ENCODE measurements at places on chromosomes 13 and 19.

GRCh38 chr13:50158385-50159165 lies 143.3 kb downstream of the KCNRG start:
- DNase-seq, result no peak

DNA sequence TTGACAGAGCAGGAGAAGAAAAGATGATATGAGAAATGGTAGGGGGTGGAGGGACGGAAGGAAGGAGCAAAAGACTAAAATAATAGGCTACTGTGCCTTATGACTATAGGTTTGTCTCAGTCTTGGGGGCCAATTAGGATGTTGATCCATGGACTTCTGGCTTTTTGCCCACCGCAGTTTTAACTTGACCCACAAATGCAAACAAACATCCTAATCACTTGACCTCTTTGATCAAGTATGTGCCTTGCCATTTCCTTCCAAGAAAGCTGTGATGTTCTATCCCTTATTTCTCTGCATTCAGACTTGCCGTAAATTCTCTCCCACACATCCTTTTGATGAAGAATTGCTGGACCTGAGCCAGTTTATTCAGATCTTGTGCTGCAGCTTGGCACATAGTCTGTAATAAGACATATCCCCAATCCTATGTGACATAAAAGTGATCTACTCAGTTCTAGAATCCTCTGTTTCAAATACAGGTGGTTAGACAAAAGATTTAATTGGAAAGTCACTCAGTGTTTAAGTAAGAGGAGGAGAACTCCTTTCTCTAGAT lies 62.8 kb downstream of the TPT1 start:
- DNase-seq, result no peak

- no peak for DNase-seq
Measured at GRCh38 chr13:99509479-99509878, 8.2 kb downstream of the TM9SF2 start.

DNA sequence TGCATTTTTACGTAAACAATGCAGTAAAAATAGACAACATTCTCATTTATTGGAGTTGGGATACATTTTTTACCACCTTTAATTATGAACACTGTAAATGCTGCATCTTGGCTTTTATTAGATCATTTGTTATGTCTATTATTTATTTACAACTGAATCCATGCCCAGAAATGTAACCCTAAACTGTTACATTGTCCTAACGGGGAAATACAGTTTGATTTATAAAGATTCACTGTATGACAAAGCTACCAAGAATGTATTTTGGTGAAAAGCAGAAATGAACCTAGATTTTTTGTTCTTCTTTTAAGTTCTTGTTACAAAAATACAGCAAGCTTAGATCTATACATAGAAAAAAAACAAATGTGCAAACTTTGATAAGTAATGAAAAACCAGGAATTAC lies 1.1 kb downstream of the METTL21C start:
- DNase-seq, result no peak

- DNase-seq, result no peak
Measured at GRCh38 chr19:16355293-16356043, 30.8 kb downstream of the KLF2 start.

DNA sequence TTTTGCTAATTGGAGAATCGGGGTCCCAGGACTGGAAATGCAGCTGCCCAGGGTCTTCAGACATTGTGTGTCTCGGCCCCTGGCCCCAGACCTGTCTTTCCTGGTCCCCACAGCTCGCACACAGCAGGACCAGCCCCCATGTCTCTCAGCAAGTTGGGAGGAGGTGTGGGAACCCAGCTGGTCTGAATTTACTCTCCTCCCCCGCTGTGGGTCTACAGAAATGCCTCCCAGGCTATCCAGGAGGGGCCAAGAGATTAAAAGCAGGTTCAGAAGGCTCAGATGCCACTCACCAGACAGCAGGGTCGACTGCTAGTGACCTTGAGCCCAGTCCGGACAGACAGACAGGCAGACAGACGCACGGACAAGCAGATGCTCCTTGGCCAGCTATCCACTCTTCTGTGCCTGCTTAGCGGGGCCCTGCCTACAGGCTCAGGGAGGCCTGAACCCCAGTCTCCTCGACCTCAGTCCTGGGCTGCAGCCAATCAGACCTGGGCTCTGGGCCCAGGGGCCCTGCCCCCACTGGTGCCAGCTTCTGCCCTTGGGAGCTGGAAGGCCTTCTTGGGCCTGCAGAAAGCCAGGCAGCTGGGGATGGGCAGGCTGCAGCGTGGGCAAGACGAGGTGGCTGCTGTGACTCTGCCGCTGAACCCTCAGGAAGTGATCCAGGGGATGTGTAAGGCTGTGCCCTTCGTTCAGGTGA lies at the start of gene DAND5:
Gene DAND5 (plus strand): TSS at position 285 of the 697 bp plus-strand sequence. CDS start 85 bp downstream, at position 370.
- no peak for DNase-seq

DNA sequence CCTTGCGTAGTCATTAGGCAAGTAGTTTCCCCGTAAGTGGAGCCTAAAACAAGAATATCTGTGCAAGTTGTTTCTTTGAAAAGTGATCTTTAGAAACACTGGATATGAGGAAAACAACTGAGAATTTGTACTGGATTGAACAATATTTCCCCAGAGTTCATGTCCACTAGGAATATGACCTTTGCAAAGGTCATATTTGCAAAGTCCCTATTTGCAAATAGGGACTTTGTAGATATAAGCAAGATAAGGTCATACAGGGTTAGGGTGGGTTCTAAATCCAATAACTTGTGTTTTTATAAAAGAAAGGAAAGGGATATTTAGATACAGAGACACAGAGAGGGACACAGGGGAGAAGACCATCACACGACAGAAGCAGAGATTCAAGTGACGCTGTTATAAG lies 489.2 kb upstream of the ATXN8OS start:
- no peak for DNase-seq

- DNase-seq, result no peak
Measured at GRCh38 chr13:74966814-74967424, 515.0 kb downstream of the TBC1D4 start.

DNA sequence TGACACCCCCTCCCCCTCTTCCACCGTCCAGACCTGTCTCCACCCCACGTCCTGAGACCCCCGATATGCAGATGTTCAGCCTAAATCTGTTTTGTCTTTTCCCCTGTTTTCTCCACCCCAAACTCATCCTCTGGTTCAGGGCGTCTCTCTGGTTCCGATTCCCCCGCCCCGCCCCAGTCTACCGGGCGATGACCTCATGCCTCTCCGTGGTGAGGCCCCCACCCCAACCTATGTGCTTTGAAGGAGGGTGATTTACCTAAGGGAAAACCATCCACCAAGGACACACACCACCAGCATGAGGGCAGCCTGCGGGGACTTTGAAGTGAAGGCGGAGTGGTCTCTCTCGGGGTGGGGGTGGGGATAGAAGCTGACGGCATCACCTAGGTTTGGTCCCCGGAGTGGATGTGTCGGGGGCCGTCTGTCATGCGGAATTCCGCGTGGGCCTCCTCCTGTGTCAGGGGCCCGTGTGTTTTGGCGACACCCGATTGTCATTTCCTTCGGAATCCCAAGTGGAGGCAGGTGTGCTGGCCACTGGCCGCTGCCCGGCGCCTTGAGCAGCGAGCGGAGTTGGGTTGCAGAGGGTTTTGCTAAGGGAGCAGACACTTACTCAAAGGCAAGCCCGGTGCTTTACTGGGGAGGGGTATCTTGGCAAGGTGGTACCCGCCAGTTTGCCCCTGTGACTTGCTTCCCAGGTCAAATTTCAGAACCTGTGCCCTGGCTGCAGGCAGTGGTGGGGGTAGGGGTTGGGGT lies 1.4 kb downstream of the FZR1 start:
- DNase-seq, result peak; percentile 74

GRCh38 chr13:75637181-75637750 lies 1.1 kb downstream of the LMO7 start:
- DNase-seq, result no peak

DNA sequence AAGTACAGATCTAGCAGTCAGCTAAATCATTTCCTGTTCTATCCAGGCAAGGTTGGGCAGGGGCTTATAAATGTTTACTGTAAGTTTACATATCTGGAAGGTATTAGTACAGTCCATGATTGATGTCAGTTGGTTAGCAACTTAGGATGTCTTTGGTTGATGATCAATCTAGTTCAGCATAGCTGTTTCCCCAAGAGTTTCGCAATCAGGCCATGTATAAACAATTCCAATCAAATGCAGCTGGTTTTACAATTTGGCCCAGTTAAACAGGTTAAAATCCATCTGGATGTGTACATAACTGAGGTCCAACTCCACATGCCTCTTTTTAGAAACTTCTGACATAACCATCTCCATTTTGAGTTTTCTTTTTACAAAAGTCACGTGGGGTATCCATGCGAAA lies 6.9 kb downstream of the ZNF221 start:
- DNase-seq, result peak; percentile 59

DNA sequence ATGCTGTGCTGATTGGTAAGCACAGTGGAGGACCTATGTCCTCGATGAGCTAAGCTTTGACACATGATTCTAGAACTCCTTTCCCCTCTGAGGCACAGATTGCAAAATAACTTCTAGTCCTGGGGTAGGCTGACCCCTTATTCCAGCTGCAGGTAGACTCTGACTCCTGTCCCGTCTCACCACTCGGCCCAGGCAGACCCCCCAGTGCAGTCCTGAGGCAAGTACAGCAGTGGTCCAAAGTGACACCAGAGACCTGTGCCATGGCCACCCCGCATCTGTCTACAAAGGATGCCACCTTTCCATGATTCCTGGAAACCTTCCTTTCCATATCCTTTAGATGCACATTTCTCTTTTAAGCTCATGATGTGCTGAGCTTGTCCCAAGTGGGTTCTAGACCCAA lies 482.5 kb downstream of the ZNF536 start:
- DNase-seq, result no peak

- DNase-seq, result no peak
Measured at GRCh38 chr19:1315470-1316166, 29.9 kb downstream of the EFNA2 start.

GRCh38 chr19:29665215-29665825 lies at the start of gene PLEKHF1:
Gene PLEKHF1, plus strand, starts transcription at chr19:29665461. Its CDS starts 8,379 bp downstream, at chr19:29673840.
- DNase-seq, result peak; percentile 58

GRCh38 chr19:4536798-4537197 lies 1.8 kb upstream of the PLIN5 start:
- DNase-seq, result no peak

DNA sequence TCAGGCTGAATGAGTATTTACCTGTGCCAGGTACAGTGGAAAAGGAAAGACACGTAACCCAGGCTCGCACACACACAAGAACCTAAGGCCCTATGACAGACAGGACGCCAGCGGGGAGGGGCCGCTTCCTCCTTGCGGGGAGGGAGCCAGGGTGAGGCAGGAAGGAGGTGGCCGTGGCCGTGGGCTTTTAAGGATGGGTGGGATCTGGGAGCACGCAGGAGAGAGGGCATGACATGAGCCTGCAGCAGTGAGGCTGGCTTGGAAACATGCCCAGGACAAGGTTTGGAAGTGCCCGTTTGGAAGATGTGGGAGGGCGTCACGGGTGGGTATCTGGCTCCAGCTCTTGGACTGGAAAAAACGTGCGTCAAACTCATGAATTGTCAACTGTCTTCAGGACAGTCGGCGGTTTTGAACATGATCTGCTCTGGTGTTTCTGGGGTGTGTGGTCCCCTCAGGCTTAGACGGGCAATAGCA lies 20.1 kb downstream of the SH3GL1 start:
- no peak for DNase-seq

- DNase-seq, result no peak
Measured at GRCh38 chr13:45751885-45752284, 49.8 kb downstream of the CBY2 start.

DNA sequence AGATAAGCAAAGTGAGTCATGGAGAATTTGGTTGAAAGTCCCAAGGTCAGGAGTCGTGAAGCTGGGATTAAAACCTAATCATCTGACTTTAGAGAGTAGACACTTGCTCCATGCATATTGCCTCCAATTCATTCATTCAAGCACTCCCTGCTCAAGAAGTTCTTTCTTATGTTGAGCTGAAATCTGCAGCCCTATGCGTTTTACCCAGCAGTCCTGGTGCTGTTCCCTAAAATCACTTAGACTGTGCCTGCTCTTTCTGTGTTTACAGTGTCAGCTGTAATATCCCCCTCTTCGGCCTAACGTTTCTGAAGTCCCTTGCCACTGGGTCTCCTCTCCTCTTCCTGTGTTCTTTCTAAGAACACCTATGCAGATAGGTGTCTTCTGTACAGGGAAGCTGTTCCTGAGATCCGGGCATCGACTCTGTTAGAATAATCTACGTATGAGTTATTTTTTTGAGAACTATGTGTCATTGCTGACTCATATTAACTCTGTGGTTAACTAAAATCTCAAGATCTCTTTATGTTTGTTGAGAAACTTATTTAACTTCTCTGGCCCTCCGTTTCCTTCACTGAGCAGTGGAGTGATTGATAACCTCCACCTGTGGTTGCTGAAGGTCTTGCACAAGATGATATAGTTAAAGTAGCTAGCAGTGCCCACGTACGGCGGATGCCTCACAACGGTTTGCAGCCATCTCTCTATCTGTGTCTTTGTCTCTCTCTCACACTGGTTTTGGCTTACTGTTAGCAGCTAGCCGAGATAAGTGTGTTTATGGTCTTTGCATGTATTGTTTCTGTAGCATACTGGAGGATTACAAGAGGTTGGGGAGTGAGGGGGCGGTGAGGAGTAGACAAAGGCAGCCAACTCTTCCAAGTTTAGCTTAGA lies 4.7 kb downstream of the ALOX5AP start:
- no peak for DNase-seq

Data from HepG2 (cell line).